ENCODE measurements at places on chromosomes 2 and 18.

DNA sequence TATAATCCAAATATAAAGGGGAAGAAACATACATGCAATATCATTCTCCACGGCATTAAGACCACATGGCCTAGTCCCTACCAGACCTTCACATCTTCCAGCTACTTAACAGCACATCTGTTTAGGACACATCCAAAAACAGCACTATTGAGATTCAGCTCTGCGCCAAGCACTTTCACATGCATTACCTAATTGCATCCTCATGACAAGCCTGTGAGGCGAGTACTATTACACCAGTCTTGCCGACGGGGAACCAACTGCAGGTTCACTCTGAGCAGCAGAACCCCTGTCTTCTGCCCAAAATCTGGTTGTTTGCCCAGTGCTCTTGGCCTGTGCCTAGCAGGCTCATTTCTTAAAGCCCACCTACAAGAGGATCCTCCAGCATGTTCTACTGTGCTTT lies 66.7 kb downstream of the AAK1 start:
- no peak overlapping the region for H3K27ac ChIP-seq
- no peak for DNase-seq
- H3K4me1 ChIP-seq: peaks cover 66% of the 10 kb centered on the region
- no peak overlapping the region for H3K4me3 ChIP-seq
- no peaks in the 10 kb centered on the region for H3K27me3 ChIP-seq

DNA sequence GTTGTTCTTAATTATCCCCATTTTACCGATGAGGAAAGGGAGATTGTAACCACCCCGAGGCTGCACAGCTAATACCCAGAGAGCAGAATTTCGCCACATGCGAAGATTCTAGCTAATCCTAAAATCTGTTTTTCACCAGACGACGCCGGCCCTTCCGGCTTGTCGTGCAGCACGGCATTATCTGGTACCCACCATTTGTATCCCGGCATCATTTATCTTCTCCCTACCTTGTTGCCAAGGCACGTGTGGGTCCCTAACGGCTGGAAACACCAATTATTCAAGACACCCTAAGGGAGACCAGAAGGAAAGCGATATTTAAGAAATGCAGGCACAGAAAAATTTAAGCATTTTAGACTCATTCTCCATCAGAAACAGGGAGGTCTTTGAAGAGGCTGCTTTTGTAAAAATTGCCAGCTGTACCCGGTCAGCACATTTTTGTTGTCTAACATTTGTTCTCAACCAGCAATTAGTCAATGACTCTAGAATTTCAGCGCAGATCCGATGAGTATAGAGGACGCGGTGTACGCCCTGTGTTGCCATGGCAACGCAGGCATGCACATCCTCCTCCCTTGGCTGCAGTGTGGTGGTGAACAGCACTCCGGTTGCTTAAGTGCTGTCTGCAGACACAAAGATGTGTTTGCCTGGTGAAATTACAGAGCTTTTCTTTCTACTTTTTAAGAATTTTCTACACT lies 111.6 kb downstream of the AGAP1 start:
- peaks cover 46% of the 10 kb centered on the region for H3K4me1 ChIP-seq
- H3K27me3 ChIP-seq: no peaks in the 10 kb centered on the region
- DNase-seq: peak; percentile 90
- peak overlapping the region; percentile 53 for H3K4me3 ChIP-seq
- H3K27ac ChIP-seq: peak overlapping the region; percentile 93

DNA sequence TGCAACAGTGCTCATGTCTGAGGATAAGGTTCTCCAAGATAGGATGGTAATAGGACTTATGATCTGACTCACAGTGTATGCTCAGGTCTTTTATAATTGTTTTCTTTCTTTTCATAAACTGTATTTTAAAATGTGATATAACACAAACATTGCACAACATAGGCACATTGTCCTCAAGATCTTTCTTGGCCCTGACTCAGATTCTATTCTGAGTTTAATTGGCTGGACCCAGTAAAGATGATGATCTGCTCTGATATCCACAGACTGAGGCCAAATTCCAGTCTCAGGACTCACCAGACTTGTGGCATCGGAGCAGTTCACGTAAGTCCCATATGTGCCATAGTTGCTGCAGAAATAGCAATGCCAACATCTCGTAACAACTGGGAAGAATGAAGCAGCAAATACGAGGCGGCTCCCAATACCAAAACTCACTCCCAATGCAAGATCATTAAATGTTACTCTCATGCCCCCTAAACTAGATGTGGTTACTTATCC lies 448.9 kb upstream of the SLC14A2 start:
- no peak for DNase-seq
- no peak overlapping the region for H3K27ac ChIP-seq
- peaks cover 52% of the 10 kb centered on the region for H3K4me1 ChIP-seq
- H3K4me3 ChIP-seq: no peak overlapping the region
- H3K36me3 ChIP-seq: no peaks in the 10 kb centered on the region

DNA sequence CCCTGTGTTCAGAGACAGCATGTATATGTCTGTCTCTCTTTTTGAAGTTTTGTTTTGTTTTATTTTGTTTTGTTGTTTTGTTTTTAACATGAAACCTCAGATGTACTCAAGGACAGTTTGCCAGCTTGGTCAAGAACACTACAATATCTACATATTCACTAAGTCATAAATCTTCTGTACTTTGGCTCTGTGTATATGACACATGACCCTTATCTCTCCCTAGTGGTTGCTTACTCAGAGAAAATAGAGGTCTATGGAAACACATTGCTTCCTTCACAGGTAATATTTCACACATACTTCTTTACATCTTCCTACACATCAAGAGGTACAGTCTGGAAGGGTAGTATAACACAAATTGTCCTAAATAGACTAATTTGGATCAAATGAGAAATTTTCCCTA lies 312.6 kb upstream of the VRK2 start:
- no peaks in the 10 kb centered on the region for H3K36me3 ChIP-seq
- DNase-seq: no peak
- H3K27me3 ChIP-seq: peaks cover 2% of the 10 kb centered on the region
- H3K4me1 ChIP-seq: no peaks in the 10 kb centered on the region
- no peak overlapping the region for H3K27ac ChIP-seq
- no peak overlapping the region for H3K4me3 ChIP-seq

DNA sequence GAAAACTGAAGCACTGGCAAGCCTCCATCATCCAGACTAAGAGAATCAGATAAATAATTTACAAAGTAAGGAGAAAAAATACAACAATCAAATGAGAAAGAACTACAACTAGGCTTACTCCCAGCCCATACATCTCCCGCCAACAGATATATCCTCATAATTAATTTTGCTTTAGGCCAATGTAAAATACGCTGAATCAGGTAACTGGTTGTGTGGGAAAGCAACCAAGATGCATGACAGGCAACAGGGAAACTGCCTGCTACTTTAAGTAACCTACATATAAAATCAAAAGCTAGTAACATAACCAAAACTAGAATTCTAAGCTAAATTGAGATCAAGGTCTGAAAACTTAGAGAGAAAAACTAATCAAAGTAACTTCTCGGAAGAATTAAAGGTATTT lies 21.5 kb downstream of the PRPF40A start:
- H3K27ac ChIP-seq: peak overlapping the region; percentile 38
- no peak for DNase-seq
- peaks cover 3% of the 10 kb centered on the region for H3K36me3 ChIP-seq
- H3K4me3 ChIP-seq: no peak overlapping the region

GRCh38 chr2:239938651-239939486 lies 86.3 kb downstream of the NDUFA10 start:
- H3K4me3 ChIP-seq: no peak overlapping the region
- no peaks in the 10 kb centered on the region for H3K27me3 ChIP-seq
- peak; percentile 76 for DNase-seq
- H3K27ac ChIP-seq: no peak overlapping the region
- no peaks in the 10 kb centered on the region for H3K36me3 ChIP-seq
- H3K4me1 ChIP-seq: no peaks in the 10 kb centered on the region

GRCh38 chr18:8516371-8517250 lies 92.6 kb upstream of the RAB12 start:
- DNase-seq: peak; percentile 69
- H3K36me3 ChIP-seq: no peaks in the 10 kb centered on the region
- H3K27me3 ChIP-seq: peaks cover 55% of the 10 kb centered on the region
- no peak overlapping the region for H3K27ac ChIP-seq

GRCh38 chr2:31349160-31349559 lies 65.4 kb downstream of the XDH start:
- H3K27ac ChIP-seq: no peak overlapping the region
- no peak overlapping the region for H3K4me3 ChIP-seq
- peaks cover 1% of the 10 kb centered on the region for H3K36me3 ChIP-seq

GRCh38 chr2:161353543-161353942 lies 45.3 kb downstream of the PSMD14 start:
- H3K4me3 ChIP-seq: no peak overlapping the region
- H3K36me3 ChIP-seq: no peaks in the 10 kb centered on the region
- H3K27ac ChIP-seq: no peak overlapping the region
- no peaks in the 10 kb centered on the region for H3K27me3 ChIP-seq
- DNase-seq: no peak
- H3K4me1 ChIP-seq: peaks cover 19% of the 10 kb centered on the region

DNA sequence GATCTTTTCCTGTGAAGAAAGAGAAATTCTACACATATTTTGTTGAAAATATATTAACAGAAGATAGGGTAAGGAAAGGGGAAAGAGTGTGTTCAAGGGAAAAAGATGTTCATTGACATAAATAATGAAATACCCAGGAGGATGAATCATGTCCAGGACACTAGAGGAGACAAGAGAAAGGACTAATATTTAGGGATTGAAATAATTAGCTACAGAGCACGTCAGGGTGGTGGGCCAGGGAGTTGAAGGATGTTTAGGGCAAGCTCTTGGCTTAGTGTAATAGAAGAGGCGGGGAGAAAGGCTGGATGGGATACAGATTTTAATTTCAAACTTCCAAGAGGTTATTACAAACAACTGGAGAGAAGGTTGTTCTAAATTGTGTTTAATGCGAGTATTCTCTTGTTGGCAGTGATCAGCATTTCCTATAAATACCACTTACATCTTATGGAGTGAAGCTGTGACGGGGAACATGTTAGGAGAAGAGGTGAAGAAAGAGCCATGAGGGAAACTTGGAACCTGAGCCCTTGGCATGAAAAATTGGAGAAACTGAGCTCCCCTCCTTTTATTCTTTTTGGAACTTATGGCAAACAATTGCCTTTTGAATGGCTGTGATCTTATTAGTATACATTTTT lies 36.6 kb upstream of the CETN1 start:
- peaks cover 31% of the 10 kb centered on the region for H3K27me3 ChIP-seq
- H3K4me3 ChIP-seq: no peak overlapping the region
- H3K4me1 ChIP-seq: no peaks in the 10 kb centered on the region
- no peak overlapping the region for H3K27ac ChIP-seq

- H3K27ac ChIP-seq: peak overlapping the region; percentile 89
- DNase-seq: no peak
- no peaks in the 10 kb centered on the region for H3K36me3 ChIP-seq
- no peak overlapping the region for H3K4me3 ChIP-seq
- H3K27me3 ChIP-seq: no peaks in the 10 kb centered on the region
Measured at GRCh38 chr2:226618875-226619605, 180.6 kb downstream of the IRS1 start.

GRCh38 chr18:1252534-1252933 lies 347.9 kb downstream of the ADCYAP1 start:
- peaks cover 4% of the 10 kb centered on the region for H3K4me1 ChIP-seq
- H3K36me3 ChIP-seq: no peaks in the 10 kb centered on the region
- H3K27me3 ChIP-seq: no peaks in the 10 kb centered on the region
- H3K27ac ChIP-seq: no peak overlapping the region

DNA sequence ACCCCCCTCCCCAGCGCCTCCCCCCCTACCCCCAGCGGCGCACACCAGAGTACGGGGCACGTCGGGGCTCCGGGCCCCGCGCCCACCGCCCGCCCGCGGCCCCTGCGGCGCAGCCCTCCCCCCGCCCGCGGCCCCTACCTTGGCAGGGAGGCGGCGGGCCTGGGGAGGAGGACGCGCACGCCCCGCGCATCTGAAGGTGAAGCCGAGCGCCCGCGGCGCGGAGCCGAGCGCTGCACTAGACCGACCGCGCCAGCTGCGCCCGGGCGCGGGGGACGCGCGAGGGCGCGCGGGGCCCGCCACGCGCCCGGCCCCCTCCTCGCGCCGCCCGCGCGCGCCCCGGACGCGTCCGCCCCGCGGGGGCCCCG lies at the start of gene ZNF516:
Gene ZNF516, minus strand, starts transcription at position 237 of the 365 bp plus-strand sequence. CDS start 52,188 bp downstream, outside the sequence.
- DNase-seq: no peak
- peak within 1 kb of the TSS; percentile 91 for H3K27ac ChIP-seq

DNA sequence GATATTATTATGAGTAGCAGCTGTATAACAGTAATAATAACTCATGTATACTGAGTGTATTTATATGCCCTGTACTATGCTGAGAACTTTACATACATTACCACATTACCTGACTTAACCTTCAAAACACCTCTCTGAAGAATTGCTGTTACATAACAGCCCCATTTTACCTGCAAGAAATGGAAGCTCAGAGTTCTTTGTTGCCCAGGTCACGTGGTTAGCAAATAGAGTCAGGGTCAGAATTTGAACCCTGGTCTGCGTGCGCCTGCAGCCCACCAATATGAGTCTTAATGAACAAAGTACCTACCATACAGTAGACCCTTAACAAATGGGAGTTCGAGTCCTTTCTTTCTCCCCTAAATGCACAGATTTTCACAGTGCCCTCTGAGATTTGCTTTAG lies 101.9 kb downstream of the MCFD2 start:
- H3K36me3 ChIP-seq: peaks cover 7% of the 10 kb centered on the region
- no peak overlapping the region for H3K27ac ChIP-seq
- no peak overlapping the region for H3K4me3 ChIP-seq
- H3K27me3 ChIP-seq: no peaks in the 10 kb centered on the region

DNA sequence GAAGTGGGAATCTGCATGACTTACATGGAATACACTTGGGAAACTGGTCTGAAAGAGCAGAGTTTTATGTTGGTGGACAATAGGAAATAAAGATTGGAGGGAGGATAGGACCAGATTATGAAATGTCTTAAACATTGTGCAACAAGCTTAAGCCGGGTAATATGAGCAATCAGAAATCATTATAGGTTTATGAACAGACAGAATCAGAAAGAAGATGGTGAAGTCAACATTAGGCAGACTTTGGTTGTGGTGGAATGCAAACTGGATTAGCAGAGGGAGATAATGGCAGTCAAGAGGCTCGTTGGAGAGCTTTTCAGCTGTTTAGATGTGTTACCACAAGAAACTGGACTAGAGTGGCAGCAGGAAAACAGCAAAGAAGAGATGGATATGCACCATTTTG lies 43.5 kb downstream of the CRIM1 start:
- H3K27me3 ChIP-seq: no peaks in the 10 kb centered on the region
- H3K36me3 ChIP-seq: peaks cover 11% of the 10 kb centered on the region
- peaks cover 34% of the 10 kb centered on the region for H3K4me1 ChIP-seq
- H3K4me3 ChIP-seq: no peak overlapping the region
- no peak overlapping the region for H3K27ac ChIP-seq

GRCh38 chr2:64945973-64946768 lies 43.0 kb upstream of the SLC1A4 start:
- H3K36me3 ChIP-seq: no peaks in the 10 kb centered on the region
- no peak overlapping the region for H3K27ac ChIP-seq
- peaks cover 21% of the 10 kb centered on the region for H3K4me1 ChIP-seq
- H3K4me3 ChIP-seq: no peak overlapping the region

- no peak for DNase-seq
- H3K4me3 ChIP-seq: no peak overlapping the region
- H3K27me3 ChIP-seq: no peaks in the 10 kb centered on the region
- peaks cover 71% of the 10 kb centered on the region for H3K36me3 ChIP-seq
- no peak overlapping the region for H3K27ac ChIP-seq
Measured at GRCh38 chr2:111138839-111139238, 18.1 kb downstream of the BCL2L11 start.

GRCh38 chr2:29006092-29006979 lies 25.2 kb downstream of the TOGARAM2 start:
- H3K27me3 ChIP-seq: no peaks in the 10 kb centered on the region
- H3K4me1 ChIP-seq: peaks cover 9% of the 10 kb centered on the region
- H3K36me3 ChIP-seq: no peaks in the 10 kb centered on the region
- no peak overlapping the region for H3K27ac ChIP-seq
- H3K4me3 ChIP-seq: no peak overlapping the region
- no peak for DNase-seq
